NCI-H510A treated with DMSO at 0.1 percent for 48 hours (cell line): ENCODE measurements at places on chromosomes 3 and 15.

GRCh38 chr15:64987136-64987535 is 2.6 kb downstream of the SPG21 start:
- DNase-seq, result no peak

DNA sequence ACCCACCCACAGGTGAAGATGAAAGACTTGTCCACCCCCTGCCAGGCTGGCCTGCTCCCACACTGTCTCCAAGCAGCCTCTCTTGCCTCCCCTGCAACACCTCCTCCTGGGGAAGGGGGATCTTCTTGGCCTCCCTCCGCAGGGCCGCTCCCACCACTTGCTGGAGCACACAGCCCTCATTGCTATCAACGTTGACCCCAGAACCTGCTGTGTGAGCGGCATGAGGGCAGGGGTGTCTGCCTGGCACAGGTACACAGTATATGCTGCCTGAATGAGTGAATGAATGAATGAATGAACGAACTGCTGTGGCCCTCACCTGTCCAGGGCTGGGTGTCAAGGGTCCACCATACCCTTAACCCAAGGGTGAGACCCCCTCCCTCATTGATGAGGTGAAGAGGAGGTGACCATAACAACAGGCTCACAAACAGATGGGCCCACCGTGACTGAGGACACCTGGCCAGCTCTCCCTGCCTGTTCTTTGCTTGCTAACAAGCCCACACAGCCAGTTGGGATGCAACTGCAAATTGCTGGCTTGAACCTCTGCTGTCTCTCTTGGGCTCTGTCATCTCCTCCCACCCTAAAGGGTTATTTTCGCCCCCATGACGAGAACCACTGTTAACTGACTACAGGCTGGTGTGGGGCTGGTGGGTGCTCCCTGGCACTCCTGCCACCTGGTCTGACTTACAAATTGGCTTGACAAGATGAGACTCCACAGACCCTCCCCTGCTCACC is 22.5 kb downstream of the SLC41A3 start:
- DNase-seq, result no peak

- peak; percentile 18 for DNase-seq
These were observed 78.1 kb upstream of the RNF7 start for GRCh38 chr3:141659821-141660613.

GRCh38 chr3:167120828-167121227 is 259.3 kb downstream of the ZBBX start:
- no peak for DNase-seq

DNA sequence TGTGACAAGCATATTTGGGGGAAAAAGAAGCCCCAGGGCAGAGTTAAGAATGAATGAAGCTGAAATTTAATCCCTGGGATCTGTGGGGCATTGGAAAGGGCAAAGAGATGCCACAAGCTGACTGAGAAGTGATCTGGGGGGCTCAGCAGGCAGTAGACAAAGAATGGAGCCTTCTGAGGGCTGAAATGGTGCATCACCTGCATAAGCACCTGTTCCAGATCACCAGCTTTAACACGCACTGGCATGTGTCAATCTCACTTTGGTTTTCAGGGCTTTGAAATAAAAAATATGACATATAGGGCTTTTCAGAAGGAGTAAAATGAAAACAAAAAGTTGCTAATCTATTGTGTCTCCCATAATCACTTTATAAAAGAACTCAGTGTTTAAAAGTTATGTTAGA is 210.8 kb upstream of the ARHGEF26 start:
- DNase-seq, result no peak

DNA sequence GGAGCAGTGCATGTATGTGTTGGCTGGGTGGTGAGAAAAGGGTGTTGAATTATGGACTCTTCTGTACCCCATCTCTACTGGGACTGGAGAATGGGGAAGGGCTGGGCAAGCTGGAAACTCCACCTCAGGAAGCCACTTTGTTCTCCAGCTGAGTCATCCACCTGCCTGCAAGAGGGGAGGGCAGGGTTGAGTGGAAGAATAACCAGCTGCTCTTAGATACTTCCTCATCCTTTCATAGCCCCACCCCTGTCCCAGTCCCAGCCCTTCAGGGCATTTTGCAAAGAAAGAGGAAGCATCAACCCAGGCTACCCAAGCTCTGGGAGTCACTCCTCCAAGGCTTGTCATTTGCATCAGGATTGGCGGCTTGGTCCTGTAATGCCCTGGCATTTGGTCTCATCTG is 33.1 kb downstream of the RAB11A start:
- peak; percentile 55 for DNase-seq

DNA sequence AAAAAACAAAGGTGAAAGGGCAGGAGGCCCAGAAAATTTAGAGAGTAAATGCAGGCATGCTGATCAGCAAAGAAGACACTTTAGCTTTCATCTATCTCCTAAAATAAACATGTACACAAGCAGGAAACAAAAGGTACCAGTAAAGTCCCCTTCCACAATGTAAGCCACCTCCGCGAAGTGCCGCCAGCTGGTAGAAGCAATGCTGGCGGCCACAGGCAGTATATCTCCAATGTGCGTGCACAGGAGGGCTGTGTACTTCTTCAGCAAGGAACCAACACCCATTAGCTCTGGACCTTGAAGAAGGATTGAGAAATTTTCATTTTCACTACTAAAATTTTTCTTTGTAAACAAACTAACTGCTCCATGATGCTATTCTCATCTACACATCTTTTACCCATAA is 75.4 kb downstream of the HERC2 start:
- no peak for DNase-seq

DNA sequence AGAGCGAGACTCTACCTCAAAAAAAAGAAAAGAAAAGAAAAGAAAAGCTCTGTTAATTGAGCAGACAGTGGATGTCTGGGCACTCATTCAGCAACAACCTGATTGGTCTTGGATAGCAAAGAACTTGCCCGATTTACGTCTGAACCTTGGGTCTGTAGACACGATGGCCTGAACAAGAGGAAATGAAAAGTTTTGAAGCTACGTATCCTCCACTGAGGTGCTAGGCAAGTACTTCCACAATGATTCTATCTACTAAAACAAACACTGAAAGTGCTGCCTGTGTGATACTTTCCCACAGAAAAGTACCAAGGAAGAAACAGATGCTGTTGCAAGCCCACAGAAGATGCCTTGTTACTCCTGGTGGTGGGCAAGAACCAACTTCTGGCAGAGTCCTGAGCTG is 21.8 kb upstream of the MUSTN1 start:
- DNase-seq, result no peak

GRCh38 chr15:88894348-88894818 is 961 bp downstream of the HAPLN3 start:
- peak; percentile 16 for DNase-seq

- DNase-seq, result peak; percentile 3
These were observed 11.4 kb downstream of the C15orf40 start for GRCh38 chr15:82999905-83000671.

DNA sequence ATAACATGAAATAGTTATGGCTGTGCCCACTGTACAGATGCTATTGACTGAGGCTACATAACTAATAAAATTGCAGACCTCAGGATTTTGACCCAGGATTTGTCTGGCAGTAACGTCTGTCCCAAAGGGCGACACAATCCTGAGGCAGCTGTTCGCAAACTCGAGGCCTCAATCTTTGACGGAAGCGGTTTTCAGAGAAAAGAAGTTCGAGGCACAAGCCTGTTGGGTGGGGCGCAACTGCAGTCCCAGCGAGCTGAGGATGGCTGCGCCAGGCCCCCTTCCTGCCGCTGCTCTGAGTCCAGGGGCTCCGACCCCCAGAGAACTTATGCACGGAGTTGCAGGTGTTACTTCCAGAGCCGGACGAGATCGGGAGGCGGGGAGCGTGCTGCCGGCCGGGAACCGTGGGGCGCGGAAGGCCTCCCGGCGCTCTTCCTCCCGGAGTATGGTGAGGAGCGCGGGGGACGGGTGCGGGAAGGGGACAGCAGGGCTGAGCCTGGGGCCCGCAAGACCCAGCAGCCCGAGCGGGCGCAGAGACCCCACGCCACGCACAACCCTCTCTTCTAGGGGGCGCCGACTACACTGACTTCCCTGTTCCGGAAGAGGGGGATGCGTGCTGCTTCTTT is at the start of gene PARP15:
Gene PARP15 (plus strand): TSS at position 242 of the 623 bp plus-strand sequence. CDS start 18 bp downstream, at position 260.
- no peak for DNase-seq
